ENCODE measurements at places on chromosomes 3 and 15.

DNA sequence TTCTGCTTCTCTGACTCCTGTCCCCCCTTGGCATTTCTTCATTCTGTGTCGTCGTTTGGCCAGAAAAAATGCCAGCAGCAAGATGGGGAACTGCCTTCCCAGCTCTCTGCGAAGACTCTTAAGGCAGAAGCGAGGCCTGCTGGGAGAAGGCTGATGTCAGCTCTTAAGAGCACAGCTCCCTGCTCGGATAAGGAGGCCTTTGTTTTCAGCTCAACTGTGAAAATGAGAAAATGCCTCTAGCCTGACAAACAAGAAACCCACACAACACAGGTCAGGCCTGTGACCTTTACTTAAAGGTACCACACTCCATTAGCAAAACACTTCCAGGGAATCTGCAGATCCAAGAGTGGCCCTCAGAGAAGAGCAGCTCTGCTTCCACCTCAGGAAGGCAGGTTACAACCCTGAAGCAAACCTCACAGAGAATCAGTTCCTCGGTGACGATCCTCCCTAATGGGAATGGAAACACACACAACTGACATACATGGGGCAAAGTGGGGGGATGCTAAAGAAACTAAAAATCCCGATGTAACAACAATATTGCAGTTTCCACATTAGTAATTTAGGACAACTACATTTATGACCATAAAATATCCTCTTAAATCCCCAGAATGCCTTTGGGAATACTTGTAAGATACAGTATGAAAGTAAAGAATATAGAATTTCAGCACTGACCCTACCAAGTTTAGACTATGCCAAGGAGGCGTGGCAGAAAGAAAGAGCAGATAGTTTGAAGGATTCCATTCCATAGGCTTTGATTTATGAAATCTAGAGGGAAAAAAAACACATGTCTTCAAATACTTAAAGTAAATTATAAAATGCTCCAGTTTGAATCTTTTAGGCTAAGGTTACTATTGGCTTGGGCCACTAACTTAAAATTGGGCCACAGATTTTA is 52.1 kb downstream of the VGLL4 start:
- no peak for DNase-seq

GRCh38 chr15:31433091-31433490 is 106.5 kb downstream of the KLF13 start:
- DNase-seq = no peak

- DNase-seq = no peak
These were observed 2.8 kb downstream of the GPD1L start for GRCh38 chr3:32109256-32109655.

DNA sequence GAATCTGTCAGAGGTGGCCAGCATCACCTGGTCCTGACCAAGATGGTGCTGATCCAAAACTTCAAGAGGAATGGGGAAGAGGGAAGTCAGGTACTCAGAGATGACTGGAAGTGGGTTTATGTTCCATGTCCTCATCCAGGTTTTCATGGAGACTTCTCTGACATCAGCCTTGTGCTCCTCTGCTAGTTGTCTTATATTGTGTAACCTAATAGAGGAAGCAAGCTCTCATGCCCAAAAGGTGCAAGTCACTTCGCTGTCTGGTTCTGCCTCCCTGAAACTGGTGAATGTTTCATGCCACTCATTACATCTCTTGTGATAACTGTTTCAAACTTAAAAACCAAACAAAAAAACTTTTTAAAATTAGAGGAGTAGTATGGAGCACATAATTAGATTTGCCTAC is 127.2 kb upstream of the MANF start:
- no peak for DNase-seq

DNA sequence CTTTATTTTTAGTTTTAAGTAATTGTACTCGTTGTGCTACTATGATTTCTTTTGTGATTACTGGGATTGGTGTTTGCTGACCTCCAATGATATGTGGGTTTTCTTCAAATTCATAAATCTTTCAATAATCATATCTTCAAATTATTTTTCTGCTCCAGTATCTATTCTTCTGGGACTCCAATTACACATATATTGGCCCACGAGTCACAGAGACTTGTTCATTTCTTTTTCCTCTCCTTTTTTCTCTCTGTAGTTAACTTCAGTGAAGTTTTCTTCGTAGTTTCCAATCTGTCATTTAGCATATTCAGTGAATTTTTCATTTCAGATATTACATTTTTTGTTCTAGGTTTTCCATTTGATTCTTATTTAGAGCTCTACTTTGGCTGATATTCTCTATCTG is 21.4 kb downstream of the RFX7 start:
- DNase-seq = no peak

GRCh38 chr3:158920371-158920770 is 118.5 kb downstream of the MFSD1 start:
- no peak for DNase-seq
